Stimulated activated CD4-positive, alpha-beta T cell treated with anti-CD3 and anti-CD28 coated beads, Interleukin-1b, Interleukin-23, amount 100 ng/mL, for 4 hours (primary cell): ENCODE measurements at places on chromosomes 3 and 15.

DNA sequence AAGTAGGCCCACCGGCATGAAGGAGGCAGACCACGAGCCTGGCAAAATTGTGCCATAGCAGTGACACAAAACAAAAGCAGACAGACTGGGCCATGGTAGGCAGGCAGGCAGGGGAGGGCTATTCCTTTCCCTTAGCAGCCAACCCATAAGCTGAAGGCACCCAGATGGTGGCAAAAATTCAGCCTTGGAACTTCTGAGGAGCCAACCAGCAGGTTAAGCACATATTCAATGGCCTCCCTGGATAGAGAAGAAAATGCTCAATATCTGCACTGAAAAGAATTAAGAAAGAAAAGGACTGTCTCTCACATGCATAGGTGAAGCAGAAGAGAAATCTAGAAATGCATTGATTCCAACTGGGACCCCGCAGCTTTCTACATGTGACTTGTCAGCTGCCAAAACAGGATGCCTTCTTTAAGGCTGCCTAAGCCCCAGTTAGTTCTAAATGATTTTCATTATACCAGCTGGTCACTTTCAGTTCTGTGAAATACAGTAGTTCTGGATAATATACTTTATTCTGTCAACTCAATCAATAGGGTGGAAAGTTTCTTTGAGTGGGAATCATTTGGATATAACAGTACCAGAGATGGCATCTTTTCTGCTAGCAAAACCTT lies 2.7 kb downstream of the PRICKLE2 start:
- no peak for DNase-seq

GRCh38 chr3:44334326-44334725 lies 4.2 kb upstream of the TCAIM start:
- no peak for DNase-seq

DNA sequence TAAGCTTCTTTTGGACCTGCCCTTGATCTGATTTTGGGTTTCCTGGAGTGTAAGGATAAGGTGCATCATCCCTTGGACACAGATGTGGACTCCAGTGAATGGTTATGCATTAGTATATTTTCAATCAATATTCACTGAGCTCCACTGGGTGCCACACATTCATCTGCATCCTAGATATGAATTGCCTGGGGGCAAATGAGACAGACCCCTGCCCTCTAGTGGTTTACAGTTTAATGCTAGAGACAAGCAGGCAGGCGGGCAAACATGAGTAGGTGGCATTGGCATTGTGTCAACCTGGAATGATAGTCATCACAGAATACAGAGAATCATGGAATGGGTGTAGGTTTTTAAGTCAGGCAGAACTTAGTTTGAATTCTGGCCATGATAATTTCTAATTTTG lies 252.5 kb upstream of the SOX14 start:
- DNase-seq = no peak

DNA sequence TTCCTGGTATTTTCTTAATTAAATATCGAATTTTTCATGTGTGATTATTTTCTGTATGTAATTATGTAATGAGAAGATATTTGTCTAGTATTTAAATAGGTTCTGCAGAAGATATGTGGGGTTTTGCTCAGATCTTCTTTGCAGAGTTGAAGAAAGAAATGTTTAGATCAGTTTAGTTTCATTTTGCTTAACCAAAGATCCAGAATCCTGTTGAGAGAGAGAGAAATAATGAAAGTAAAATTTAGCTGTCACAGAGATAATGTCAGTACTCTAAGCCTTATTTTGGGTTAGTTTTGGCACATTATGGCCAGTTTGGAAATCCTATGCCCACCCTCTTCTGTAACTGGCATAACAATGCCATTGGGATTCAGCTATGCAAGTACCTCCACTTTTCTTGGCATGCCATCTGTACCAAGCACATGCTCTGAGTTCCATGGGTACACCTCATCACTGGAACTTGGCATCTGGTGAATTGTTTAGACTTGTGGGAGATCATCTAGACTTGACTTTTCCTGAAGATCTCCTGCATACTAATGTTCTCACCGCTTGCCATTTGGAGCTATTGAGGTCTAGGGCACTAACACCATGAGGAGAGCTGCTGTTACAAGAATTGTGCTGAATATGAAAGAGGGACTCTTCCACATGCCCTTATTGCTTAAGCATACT lies 30.9 kb downstream of the PLSCR1 start:
- no peak for DNase-seq

DNA sequence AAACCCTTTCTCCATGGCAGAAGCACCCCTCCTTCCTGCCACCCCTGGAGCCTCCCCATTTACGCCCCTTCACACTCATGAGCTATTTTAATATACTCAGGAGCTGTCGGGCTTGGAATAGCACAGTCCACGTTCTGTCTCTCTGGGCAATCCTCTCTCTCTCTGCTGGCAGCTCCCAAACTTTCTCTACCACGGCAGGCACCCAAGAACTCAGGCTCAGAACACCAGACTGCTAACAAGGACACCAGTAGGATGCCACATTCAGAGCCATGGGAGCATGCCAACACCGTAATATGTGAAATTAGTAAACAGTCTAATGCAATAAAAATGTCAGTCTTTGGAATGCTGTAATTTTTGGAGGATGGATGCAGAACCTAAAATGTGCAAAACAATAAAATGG lies 19.3 kb downstream of the TNFAIP8L3 start:
- no peak for DNase-seq

GRCh38 chr3:170730071-170730812 lies 139.8 kb downstream of the RPL22L1 start:
- no peak for DNase-seq

GRCh38 chr3:15703346-15703745 lies 94.4 kb downstream of the ANKRD28 start:
- no peak for DNase-seq

DNA sequence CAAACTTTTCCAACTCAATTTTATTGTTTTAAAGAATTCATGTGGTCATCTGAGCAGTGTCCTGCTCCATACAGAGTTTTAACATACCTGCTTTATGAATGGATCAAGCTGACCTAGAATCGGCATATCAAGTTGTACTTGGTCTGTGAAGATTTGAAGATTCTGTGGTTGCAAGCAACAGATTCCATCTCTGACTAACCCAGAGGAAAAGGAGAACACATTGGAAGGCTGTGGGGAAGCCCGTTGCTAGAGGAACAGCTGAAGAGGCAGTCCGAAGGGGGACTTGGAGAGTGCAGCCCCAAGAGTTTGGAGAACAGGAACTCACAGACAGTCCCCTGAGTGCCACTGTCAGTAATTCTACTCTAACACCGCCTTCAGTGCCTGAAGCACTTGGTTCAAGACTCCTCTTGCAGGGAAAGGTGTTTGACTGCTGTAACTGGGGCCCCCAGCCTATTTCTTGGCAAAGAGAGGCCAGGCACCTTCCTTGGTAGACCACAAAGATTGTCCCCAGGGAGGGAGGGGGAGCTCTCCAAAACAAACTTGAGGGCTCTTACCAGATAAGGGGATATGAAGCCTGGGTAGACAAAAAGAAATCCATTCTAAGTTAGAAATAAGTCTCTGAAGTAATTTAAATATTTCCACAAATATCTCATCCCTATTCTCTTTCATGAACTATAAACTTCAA lies 88.8 kb downstream of the LARS2 start:
- no peak for DNase-seq

DNA sequence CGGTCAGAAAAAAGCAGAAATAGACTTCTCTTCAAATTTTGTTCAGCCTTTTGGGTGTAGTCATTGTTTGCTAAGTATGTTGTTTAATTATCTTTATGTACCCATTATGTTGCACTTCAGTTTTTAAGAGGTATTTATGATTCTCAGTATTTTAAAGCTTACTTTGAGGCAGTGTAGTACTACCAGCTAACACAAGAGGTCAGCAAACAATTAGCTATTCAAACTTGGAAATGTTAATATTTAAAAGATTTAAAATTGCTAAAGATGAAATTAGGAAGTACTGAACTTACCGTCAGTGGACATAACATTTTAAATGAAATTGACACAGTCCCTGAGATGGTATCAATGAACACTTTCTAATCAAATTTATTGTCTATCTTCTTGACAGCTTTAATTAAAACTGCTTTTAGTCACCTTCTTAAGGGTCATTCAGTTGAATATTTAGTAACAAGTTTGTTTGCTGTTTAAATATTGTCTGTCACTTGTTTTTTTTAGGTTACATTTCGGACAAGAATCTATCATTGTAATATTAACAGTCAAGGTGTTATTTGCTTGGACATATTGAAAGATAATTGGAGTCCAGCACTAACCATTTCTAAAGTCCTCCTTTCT lies 28.1 kb downstream of the NKIRAS1 start:
- DNase-seq = no peak

DNA sequence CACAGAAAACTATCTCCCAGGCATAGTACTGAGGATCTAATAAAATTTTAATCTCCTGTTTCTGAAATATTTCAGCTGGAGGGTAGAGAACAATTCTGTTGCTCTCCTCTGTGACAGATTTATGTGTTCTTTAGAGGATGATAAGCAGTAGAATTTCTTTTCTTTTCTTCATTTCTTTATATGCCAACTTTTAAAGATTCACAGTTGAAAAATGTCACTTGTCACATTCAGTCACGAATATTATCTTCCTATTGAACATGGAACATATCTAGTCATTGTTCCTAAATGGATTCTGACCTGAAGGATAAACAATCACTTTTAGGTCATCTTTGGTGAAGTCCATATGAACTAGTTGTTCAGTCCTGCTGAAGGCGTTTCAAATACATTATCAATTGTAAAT lies 585.5 kb upstream of the DPPA4 start:
- no peak for DNase-seq
